Renal cortical epithelial cell (primary cell): ENCODE measurements at places on chromosomes 3 and 15. TPM values are rescaled to one million over a fixed set of nuclear protein-coding genes. Genes with fewer than 3 reads are reported as not detected.

- DNase-seq, result peak; percentile 49
Measured at GRCh38 chr15:34583399-34584329, at the start of gene GOLGA8B. Gene GOLGA8B, minus strand, starts transcription at chr15:34583651. Its CDS starts 47,739 bp downstream, at chr15:34535912.

The PARP15 gene
- 0.20 TPM in 1 of 2 replicates, not detected in the other for total RNA-seq

DNA sequence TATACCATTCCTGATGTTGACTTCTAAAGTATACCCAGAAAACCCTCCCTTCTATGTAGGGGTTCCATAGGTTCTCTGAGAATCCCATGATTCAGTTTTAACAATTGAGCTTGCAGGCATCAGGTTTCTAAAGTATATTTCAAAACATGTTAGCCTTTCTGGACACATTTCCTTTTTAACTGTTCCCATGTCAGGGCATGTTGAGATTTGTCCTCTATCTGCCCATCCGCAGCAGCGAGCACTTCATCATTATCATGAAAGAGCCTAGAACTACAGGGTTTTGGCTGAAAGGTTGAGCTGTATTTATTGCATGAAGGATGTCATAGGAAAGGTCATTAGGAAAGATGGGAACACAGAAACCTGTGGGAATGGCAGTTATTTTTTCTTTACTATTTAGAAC is 201.1 kb upstream of the BHLHE40 start:
- no peak for DNase-seq

- no peak for DNase-seq
Measured at GRCh38 chr15:90646662-90647305, 70.4 kb upstream of the BLM start.

The PCBP4 gene
- total RNA-seq, result 51.7 and 69.4 TPM in 2 replicates

The OXTR gene
- total RNA-seq, result 1.2 and 6.9 TPM in 2 replicates

The ADAMTS17 gene
- 1.4 and 1.5 TPM in 2 replicates for total RNA-seq

The VPS8 gene
- total RNA-seq, result 55.4 and 67.8 TPM in 2 replicates

The ISLR gene
- 0.30 TPM in 1 of 2 replicates, not detected in the other for total RNA-seq

GRCh38 chr15:76073554-76073953 is 13.8 kb downstream of the TMEM266 start:
- peak; percentile 85 for DNase-seq

GRCh38 chr3:188351648-188352047 is 197.7 kb downstream of the LPP start:
- no peak for DNase-seq

- DNase-seq, result no peak
Measured at GRCh38 chr3:66481071-66482017, 19.5 kb downstream of the LRIG1 start.

The TRANK1 gene
- 12.7 and 31.1 TPM in 2 replicates for total RNA-seq

DNA sequence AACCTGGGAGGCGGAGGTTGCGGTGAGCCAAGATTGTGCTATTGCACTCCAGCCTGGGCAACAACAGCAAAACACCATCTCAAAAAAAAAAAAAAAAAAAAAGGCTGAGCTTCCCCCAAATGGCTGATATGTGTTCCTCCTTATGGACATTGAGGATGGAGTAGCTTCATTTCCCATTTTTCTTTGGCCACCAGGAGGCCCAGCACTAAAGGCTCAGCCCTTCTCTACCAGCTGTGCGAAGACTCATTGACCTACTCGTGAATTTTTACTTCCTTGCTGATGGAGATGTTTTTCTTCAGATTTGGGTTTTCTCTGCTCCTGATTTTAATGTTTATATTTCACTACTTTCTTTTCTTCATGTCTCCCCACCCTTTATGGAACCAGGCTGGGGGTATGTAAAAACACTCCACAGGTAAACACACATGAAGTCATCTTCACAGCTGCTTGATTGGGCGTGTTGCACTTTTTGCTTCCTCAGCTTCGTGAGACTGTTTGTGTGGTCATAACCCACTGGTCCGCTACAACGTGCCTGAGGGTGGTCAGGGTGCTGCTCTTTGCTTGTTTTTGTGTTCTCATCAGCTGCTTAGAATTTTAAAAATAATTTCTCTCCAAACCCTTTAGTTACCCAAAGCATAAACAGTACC is 13.5 kb downstream of the SEMA4B start:
- no peak for DNase-seq

DNA sequence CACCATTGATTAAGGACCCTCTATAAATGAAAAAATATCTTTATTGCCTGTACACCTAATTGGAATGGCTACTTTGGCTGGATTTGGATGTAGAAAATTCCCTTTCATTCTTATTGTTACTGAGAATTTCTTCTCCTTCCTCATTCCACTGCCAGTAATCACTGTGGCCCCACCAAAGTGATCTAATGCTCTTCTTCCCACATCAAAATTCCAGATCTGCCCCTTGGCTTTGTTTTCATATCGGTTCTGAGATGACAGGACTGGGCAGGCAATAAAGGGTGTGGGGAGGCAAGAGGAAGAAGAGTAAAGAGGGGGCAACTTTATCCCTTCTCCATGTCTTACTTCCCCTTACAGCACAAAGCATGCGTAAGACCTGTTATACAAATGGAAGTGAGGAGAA is 2.1 kb downstream of the ANKUB1 start:
- DNase-seq, result peak; percentile 38

GRCh38 chr3:178048768-178049167 is 487.5 kb upstream of the KCNMB2 start:
- DNase-seq, result no peak

DNA sequence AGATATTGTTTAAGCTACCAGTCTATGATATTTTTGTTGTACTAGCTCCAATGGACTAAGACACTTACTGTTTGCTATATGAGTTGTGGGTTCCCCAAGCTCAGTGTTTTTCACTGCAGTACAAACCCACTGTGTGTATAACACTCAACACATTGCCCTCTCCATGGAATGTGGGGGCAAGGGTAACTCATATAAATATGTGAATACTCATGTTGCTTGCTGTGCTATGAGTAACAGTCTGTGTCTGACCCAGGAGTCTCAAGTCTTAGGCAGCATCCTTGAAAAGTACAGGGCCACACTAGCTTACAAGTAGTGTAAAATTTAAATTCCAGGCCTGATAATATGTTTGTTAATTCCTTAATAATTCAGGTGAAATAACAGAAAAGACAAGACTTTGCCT is 22.5 kb upstream of the CNTN3 start:
- DNase-seq, result no peak

- no peak for DNase-seq
Measured at GRCh38 chr3:186525369-186526255, 18.6 kb downstream of the CRYGS start.

GRCh38 chr3:55423782-55424181 is 63.3 kb downstream of the WNT5A start:
- DNase-seq, result no peak

The MED12L gene
- total RNA-seq, result under 0.01 and 0.30 TPM in 2 replicates

DNA sequence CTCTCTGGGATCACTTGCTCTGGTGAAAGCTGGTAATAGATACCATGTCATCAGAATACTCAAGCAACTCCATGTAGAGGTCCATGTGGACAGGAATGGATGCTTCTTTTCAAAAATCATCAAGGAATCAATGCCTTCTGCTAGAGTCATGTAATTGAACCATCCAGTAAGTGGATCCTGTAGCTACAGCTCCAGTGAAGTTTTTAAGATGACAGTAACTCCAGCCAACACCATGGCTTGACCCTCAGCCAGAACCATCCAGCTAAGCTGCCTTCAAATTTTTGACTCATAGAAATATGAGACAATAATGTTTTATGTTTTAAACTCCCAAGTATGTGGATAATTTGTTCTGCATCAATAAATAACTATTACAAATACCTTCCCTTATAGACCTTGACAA is 923.7 kb downstream of the EPHA3 start:
- no peak for DNase-seq

The TGM5 gene
- total RNA-seq, result 0.25 and 0.35 TPM in 2 replicates

- no peak for DNase-seq
Measured at GRCh38 chr15:35966781-35967180, 420.8 kb upstream of the DPH6 start.

GRCh38 chr3:151350656-151351055 is 21.3 kb upstream of the P2RY13 start:
- DNase-seq, result no peak

- DNase-seq, result no peak
Measured at GRCh38 chr15:35506272-35506870, 39.6 kb downstream of the DPH6 start.

DNA sequence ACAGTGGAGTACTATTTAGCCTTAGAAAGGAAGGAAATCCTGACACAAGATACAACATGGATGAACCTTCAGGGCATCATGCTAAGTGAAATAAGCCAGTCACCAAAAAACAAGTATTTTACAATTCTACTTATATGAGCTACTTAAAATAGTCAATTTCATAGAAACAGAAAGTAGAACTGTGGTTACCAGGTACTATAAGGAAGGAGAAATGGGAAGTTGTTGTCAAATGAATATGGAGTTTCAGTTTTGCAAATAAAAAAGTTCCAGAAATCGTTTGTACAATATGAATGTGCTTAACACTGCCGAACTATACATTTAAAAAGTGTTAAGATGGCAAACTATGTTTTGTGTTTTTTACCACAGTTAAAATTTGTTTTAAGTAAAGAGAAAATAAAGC is 26.8 kb downstream of the TRANK1 start:
- DNase-seq, result no peak

- DNase-seq, result peak; percentile 25
Measured at GRCh38 chr3:197801891-197802778, 11.1 kb downstream of the LRCH3 start.

DNA sequence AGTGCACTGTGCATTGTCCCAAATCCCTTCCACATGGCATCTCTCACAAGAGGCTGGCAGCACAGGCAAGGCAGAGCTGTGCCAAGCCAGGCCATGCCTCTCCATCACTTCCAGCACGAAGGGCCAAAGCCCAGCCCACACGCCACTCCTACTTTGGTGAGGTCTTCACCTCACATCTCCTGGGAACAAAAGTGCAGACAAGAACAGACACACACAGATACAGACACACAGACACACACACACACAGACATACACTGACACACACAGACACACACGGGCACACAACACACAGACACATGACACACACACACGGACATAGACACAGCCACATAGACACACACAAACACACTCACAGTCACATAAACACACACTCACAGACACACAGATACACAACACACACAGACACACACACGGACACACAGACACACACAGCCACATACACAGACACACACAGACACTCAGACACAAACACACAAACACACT is 233.3 kb downstream of the UACA start:
- no peak for DNase-seq

The B3GNT5 gene
- total RNA-seq, result 21.7 and 25.2 TPM in 2 replicates
